ENCODE measurements at places on chromosomes 3 and 15.

DNA sequence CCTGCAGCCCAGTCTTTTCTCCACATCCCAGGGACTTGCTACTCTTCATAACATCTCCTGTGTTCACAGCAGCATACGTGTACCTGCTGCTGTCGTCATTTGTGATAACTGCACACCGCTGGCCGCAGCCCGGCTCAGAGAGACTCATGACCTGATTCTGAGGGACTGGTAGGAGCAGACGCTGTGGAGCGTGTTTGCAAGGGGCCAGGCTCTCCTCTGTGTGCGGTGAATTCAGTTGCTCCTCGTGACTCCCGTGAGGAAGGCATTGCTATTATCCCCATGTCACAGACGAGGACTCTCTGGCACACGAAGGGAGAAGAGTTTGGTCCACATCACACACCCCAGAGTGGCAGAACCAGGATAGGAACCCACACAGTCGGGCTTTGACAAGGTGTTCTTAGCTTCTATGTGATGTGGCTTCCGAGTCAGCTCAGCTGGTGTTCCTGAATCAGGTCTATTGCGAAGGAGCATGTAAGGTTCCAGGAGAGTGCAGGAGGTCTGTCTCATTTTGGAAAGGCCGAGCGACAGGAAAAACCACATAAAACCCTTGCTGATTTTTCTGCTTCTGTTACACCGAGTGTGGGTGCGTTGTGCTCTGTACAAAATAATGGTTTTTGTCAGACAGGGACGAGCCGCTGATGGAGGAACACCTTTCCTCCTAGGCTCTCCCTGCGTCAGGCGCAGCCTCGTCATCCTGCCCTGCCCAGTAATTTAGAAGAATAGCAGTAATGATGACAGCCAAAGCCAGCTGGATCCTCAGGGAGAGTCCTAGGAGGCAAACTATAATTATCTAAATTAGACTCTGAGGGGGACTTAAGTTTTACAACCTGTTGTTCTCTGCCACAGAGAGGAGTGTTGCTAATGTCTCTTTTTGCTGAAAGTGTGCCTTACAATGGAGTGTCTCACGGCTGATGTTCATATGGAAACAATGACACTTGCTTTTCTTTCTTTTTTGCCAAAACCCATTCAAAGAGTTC is 157.5 kb upstream of the RGMA start:
- DNase-seq: no peak

DNA sequence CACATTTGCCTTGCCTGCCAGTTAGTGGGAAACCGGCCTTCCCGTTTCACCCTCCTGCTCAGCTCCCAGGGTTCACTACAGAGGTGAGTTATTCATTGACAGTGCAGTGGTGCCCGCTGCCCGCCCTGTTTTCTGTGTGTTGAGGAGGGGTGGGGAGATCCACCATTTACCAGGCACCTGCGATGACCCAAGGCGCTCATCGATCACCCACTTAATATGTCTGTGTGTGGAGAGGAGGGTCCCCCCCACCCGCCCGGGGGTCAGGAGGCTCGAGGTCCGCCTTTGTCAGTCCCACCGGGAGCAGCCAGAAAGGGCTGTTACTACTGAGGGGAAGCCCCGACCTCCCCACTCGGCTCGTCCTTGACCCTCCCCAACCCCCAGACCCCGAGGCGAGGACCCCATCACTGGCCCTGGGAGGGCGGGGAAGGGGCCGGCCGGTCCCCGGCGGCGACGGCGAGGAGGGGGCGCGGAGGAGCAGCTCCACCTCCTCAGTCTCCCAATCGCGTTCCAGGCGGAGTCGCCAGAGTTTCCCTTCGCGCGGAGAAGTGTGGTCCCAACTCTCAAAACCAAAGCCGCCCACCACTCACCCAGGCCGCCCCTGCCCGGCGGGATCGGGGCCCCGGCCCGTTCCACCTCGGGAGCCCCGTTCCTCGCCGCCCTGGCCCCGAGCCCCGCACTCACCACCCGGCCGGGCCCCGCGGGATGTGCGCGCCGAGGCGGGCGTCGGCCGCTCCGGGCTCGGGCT is 1.1 kb downstream of the PLXNB1 start:
- DNase-seq: no peak

GRCh38 chr3:125011941-125012340 is 43.9 kb downstream of the HEG1 start:
- DNase-seq: no peak

- no peak for DNase-seq
Measured at GRCh38 chr15:73335026-73335425, 33.7 kb downstream of the HCN4 start.

DNA sequence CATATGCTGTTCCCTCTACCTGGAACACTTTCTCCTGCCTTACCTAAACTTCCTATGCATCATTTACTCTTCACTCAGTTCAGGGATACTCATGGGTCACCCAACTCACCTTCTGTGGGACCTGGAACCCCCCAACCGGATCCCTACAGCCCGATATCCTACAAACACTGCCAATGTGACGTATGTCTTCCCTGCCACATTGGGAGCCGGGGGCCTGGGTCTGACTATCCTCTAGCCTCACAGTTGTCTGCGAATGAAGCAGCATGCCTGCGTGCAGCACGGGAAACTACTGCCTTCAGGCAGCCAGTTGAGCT is 405 bp downstream of the NPRL2 start:
- no peak for DNase-seq

GRCh38 chr3:120498556-120499346 is 48.0 kb upstream of the FSTL1 start:
- no peak for DNase-seq

DNA sequence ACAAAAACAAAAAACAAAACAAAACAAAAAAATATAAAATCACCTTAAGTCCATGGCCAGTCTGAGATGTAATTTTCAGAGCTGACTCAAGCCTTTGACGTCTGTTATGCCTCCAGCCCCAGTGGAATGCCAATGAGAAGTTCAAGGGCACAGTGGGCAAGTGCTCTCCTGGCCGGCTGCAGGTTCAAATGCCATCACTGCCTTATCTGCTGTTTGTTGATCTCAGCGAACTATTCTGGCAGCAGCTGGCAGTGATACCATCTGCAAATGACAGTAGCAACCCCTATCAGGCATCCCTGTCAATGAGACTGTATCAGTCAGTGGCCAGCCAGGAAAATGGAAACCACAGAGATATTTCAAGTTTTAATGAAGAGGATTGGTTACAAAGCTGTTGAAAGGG is 10.8 kb upstream of the PDE8A start:
- DNase-seq: no peak

- DNase-seq: no peak
Measured at GRCh38 chr3:115169808-115170207, 22.7 kb upstream of the ZBTB20 start.
